Left hindlimb (tissue), 1 donor: ENCODE measurements at places on chromosomes 5 and 9.
A peak's percentile ranks its signal among the peaks of the same experiment; 100 is the strongest.

- no peak for DNase-seq
Measured at GRCh38 chr5:165560648-165561047, 2055.2 kb downstream of the MAT2B start.

- no peak for DNase-seq
Measured at GRCh38 chr9:84617411-84618029, 52.0 kb upstream of the NTRK2 start.

GRCh38 chr5:124302533-124302932 is 443.9 kb downstream of the ZNF608 start:
- DNase-seq, result no peak

- DNase-seq, result no peak
Measured at GRCh38 chr5:151718153-151718552, 31.4 kb upstream of the SPARC start.

- no peak for DNase-seq
Measured at GRCh38 chr5:75837258-75837841, 120.1 kb upstream of the POC5 start.

- no peak for DNase-seq
Measured at GRCh38 chr5:137491121-137491520, 8.0 kb downstream of the SPOCK1 start.

- DNase-seq, result no peak
Measured at GRCh38 chr5:75512383-75513074, 838 bp downstream of the POLK start.

- DNase-seq, result no peak
Measured at GRCh38 chr5:137206030-137206715, 293.0 kb downstream of the SPOCK1 start.

DNA sequence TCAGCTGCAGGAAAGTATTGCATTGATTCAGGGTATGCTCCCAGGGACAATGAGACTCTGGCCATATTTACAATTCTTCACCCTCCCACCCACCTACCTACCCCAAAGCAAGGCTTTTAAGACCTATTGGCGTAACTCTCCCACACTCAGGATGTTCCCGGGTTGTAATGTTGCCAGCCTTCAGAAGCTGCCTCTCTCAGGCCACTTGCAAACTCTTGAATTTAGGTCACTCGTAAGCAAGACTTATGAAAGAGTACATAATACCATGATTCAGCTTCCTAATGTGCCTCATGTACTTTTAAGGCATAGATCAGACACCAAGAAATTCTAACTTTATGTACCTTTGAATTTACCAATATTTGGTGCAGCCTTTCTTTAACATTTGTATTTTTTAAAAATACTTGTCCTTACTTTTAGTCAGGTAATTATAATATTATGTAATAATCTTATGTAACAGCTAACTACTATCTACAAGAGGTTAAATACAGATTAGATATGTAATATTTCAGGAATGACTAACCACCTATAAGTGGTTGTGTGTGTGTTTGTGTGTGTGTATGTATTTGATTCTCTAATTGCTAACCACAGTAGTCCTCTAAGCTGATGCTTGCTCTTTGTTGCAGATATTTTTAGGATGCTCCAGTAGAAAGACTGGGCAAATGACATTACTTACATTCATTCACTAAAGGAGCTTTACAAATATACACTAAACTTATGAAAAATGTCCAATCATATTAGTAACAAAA is 630.5 kb upstream of the MEF2C start:
- no peak for DNase-seq

DNA sequence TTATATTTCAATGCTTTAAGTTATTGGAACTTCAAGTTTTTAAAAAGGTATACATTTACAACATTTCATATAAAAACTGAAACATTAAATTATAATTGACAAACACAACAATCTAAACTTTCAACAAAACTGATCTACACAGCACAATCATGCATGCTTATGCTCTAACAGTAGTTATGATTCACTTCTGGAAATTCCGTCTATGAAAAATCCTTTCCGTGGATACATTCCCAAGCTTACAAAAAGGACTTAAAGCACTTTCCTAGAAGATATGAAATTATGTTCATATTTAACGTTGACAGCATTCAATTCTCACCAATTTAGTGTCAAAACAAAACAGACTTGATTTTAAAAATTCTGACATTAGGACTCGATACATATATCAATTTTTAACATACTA is 3.7 kb downstream of the HNRNPH1 start:
- no peak for DNase-seq

GRCh38 chr5:151772029-151772845 is 483 bp downstream of the G3BP1 start:
- peak; percentile 57 for DNase-seq

DNA sequence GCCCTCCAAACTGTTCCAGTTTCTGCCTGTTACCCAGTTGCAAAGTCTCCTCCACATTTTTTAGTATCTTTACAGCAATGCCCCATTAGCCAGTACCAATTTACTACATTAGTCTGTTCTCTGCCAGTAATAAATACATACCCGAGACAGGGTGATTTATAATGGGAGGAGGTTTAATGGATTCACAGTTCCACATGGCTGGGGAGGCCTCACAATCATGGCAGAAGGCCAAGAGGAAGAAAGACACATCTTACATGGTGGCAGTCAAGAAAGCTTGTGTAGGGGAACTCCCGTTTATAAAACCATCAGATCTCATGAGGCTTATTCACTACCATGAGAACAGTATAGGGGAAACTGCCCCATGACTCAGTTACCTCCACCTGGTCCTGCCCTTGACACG is 600.7 kb upstream of the CDH6 start:
- DNase-seq, result no peak

GRCh38 chr5:74736759-74737158 is 30.2 kb downstream of the GFM2 start:
- DNase-seq, result no peak

DNA sequence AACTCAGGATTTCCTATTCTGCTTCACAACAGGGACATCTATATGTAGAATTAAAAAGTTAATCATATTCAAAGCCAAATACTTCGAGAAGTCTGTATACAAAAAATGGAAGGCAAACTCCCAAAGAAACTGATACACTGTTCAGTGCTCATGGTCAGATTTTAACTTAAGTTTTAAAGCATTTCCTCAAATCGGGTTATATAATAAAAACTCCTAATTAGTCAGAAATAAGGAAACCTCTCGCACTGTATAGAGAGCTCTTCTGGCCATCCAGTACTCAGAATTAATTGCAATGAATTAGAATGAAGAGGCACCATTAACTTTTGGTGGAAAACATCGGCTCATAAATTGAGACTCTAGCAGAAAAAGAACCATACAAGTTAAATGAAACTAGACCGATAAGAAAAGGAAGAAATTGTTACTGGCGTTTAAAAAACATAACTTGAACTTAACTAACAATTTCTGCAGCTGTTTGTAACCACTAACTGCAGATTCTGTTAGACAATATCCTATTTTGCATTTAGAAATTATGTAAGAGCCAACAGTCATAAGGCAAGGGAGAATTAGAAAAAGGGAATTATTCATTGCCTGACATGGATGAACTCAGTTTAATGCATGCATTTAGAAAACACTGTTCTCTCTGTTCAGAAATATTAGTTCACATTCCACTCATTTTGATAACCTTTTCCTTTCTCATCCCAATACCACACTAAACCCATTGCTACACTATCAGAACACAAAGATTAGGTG is 96.6 kb downstream of the FNBP1 start:
- no peak for DNase-seq

GRCh38 chr9:31355159-31355882 is 1029.1 kb upstream of the ACO1 start:
- no peak for DNase-seq

DNA sequence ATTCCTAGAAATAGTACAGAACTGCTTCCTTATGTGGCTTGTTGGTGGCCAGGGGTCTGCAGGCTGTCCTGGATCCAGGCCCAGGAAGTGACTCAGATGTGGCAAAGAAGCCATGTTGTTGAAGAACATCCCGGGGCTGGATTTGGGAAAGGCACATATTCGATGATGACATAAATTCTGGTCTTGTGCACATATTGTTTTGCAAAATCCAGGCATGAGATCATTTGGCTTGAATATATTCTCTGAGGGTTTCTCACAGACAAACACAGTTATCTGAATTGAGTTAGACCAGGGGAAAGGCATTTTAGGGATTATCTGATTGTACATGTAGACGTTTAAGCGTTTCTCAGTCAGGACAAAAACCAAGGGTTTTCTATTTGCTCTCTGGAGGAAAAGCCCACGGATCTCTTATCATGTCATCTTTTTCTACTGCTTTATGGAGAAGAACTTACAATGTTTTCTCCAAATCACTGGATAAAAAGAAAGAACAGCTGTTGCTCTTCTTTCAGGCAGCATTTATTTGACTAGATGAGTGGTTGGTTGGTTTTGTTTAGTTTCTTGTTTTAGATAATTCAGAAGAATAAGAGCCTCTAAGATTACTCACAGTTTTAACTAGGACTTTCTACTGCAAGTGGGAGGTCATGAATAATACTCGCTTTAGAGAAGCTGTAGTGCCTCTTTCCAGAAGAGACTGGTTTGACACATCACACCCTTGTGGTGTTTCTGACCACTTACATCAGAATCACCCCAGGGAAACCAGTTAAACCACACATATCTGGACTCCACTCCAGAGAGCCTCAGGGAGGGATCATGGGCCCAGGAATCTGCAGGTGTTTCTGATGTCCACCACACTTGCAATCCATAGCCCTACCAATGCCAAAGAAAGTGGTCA is 29.5 kb upstream of the LHFPL2 start:
- peak; percentile 87 for DNase-seq

GRCh38 chr9:124458441-124458840 is 8.2 kb downstream of the ADGRD2 start:
- DNase-seq, result no peak

- no peak for DNase-seq
Measured at GRCh38 chr5:124685404-124685930, 61.0 kb downstream of the ZNF608 start.

DNA sequence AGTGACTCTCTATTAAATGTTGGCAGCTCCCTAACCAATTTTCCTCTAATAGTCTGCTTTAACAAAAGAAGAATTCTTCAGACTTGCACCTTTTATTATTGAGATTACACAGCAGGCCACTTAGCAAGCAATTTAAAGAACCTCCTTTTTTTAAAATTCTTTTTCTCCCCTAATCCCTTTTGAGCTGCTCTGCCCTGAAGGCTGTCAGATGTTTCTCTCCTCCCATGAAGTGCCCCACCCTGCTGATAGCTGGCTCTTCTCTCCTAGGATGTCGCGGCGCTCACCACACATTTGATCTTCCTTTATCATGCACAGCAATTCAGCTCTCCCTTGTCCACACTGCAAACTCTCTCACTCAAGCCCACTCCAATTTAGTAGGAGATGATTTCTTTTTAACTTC is 1471.1 kb upstream of the ACO1 start:
- DNase-seq, result no peak

- DNase-seq, result no peak
Measured at GRCh38 chr9:113516840-113517577, 53.5 kb downstream of the RGS3 start.

DNA sequence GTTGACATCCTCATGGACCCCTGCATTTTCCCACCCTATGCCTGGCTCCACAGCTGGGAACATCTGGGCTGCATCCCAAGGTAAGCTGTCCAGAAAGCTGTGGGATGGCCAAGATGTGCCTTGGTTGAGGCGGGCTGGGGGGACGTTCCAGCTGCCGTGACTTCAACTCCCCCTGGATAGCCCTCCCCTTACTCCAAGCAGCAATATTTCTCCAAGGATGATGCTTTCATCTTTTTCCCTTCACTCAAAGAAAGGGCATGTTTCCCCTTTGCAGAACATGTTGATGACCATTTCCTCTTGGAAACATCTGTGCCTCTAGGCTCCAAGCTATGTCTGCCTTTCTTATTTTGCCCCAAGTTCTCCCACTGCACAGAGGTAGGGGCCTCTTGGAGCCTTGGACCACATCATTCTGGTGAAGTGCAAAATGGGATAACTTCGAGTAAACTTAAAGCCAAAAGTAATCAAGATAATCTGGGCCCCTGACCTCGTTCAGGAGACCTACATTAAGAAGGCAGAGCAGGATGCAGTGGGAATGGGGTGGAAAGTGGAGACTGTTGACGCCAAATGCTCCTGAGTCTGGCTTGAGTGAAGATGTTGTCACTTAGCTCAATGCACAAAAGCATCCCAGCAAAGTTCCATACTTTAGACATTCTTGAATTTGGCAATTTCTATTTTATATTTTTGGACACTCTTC is 175.2 kb downstream of the GAS1 start:
- peak; percentile 64 for DNase-seq

- DNase-seq, result no peak
Measured at GRCh38 chr9:74610523-74611061, 113.5 kb downstream of the RORB start.

DNA sequence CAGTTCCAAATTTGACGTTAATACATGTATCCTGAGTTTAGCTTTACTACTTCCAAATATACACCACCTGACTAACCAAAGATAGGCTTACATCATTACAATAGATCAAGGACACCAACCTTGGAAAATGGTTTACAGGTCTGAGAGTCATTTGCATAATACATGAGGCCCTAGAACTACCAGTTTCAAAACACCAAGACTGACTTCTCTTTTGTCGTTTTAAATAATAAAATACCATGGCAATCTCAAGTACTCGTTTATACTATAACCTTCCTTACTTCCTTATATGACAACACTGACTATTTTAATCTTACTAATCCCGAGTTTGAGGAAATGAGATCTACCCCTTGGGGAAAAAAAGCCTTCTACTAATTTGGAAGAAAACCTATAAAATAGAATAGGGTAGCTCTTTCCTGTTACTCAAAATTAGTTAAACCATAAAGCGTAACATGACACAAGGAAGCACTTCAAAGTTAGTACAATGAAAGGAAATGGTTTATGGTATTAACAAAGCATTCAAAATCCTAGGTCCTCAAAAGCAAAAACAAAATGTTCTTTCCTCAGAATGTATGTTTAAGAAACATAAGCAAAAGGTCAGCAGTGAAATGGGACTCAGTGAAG is 42.1 kb downstream of the UBQLN1 start:
- DNase-seq, result no peak

DNA sequence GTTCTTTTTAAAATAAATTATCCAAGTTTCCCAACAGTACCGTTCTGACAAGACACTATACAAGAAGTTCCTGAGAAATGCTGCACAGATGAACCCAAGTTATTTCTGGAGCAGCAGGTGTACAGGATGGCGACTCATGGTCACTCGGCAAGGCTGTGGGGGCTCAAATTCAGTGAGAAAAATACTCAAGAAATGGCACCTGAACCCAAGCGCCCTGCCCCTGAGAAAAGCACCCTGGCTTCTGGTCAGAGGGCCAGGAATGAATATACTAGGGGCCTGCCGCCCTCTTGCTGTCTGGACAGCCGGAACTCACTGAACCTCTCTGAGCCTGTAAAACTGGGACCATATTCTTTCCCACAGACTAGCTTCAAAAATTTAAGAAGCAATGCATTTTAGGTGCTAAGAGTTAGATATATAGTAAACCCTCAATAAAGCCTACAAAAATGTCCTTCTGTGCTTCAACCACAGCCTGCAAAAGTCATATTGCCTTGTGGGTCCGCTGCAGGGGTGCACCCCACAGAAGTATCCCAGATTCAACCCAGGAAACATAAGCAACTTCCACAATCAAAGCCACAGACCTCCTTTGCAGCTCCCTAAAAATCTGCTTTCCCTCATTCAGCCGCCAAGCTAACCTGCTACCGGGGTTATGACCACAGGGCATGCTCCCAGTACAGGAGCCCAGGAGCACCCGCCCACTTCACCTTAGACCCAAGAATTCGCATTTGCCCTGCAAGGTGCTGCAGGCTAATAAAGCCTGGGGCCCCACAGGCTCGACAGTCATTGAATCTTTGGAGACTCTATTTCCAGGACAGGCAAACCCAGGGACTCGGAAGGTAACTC is 1.4 kb downstream of the RAPGEF1 start:
- no peak for DNase-seq

GRCh38 chr5:132947671-132948070 is 15.8 kb downstream of the AFF4 start:
- no peak for DNase-seq

GRCh38 chr5:148909040-148909439 is 82.6 kb downstream of the ADRB2 start:
- DNase-seq, result no peak
